ENCODE measurements at places on chromosomes 5 and 9. TPM values are rescaled to one million over a fixed set of nuclear protein-coding genes. Genes with fewer than 3 reads are reported as not detected.

GRCh38 chr5:179516221-179516620 is 34.1 kb upstream of the RUFY1 start:
- DNase-seq: no peak

CYSTM1 gene
- total RNA-seq: 163 TPM

DNA sequence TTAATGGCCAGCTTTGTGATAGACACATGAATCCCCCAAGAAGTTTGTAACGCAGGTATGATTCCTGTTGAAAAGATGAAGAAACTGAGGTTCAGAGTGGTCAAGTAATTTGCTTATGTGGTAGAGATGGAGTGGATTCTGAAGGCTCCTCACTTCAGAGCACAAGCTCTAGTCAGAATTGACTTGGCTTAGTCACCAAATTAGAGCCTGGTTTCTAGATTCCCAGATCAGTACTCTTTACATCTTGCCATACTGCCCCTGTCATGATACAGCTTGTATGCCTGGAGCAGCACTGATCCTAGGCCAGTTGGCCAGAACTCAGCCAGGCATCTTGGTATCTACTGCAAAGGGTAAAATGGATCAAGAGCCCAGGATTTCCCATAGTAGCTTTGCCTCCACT is 284.4 kb upstream of the RFX3 start:
- DNase-seq: no peak

GRCh38 chr5:10863763-10864383 is 102.8 kb upstream of the DAP start:
- no peak for DNase-seq

Measured in left colon (tissue), 2 donors.